GM06990 (cell line): ENCODE measurements at places on chromosomes 12 and 14.

GRCh38 chr12:5258498-5258897 is 173.4 kb upstream of the NTF3 start:
- no peak for DNase-seq

DNA sequence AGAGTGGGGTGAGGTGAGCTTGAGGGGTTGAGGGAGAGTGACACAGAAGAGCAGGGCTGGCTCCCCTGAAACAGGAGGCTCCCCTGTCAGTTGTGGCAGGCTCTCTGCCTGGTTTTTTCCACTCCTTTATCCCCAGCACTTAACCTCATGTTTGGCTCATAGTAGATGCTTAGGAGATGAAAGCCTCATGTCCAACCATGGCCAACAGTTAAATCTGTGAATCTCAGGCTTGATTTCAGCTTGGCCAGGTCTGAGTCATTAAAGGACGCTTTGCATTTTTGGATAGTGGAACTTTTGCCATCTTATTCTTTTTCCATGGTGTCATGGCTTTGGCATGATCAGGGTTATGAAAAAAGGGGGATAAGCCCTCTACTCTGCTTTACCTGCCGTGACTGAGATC is 117.2 kb downstream of the CACNA1C start:
- DNase-seq, result no peak

- no peak for DNase-seq
These were observed 22.8 kb upstream of the NPFF start for GRCh38 chr12:53530061-53530460.

GRCh38 chr14:91255026-91255695 is 10.7 kb upstream of the GPR68 start:
- no peak for DNase-seq

DNA sequence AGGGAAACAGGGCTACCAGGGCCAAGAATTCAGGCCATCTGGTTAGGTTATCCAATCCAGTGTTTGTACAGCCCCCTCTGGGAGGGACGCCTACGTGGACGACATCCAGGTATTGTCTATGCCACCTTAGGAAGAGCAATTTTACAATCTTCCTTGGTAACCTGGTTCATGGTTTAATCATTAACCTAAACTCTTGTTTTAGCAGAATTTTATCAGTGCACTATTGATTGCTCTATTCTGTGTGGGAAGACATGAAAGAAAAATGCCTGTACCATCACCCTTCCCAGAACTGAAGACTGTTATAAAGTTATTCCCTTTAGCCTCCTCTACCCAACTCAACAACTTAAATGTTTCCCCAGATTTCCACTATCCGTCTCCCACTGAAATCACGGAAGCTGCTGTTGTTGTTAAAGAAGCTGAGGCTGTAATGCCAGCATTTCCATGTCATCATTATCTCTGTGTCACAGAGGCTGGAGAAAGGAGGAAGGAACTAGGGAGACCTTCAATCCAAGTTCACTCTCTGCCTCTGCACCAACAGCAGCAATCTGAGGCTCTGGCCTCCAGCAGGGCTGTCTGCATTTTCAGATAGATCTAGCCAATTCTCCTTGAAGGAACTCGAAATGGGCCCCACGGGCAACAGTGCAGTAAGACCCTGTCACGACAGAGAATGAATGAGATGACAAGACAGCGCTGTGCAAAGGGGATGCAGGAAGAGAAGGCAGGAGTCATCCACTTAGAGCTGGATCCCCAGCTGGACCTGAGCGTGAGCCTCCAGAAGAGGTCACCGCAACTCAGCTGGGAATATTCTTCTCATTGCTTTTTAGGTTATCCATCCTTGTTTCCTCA is 183.4 kb upstream of the GZMB start:
- no peak for DNase-seq
